Left ventricle myocardium inferior (tissue), 1 donor: ENCODE measurements at places on chromosomes 2 and 18. TPM values are rescaled to one million over a fixed set of nuclear protein-coding genes. Genes with fewer than 3 reads are reported as not detected.

EXOC6B gene
- 139 TPM for total RNA-seq

CABLES1 gene
- 2.7 TPM for total RNA-seq

CCDC150 gene
- total RNA-seq = 0.66 TPM

SLC9A2 gene
- 0.25 TPM for total RNA-seq

VWA3B gene
- total RNA-seq = 0.52 TPM

ACTR3 gene
- total RNA-seq = 108 TPM

- no peak for DNase-seq
Observed at GRCh38 chr2:110858135-110858725, 125.9 kb downstream of the ACOXL start.

GRCh38 chr2:58876126-58876525 is 635.0 kb upstream of the FANCL start:
- DNase-seq = no peak

DNA sequence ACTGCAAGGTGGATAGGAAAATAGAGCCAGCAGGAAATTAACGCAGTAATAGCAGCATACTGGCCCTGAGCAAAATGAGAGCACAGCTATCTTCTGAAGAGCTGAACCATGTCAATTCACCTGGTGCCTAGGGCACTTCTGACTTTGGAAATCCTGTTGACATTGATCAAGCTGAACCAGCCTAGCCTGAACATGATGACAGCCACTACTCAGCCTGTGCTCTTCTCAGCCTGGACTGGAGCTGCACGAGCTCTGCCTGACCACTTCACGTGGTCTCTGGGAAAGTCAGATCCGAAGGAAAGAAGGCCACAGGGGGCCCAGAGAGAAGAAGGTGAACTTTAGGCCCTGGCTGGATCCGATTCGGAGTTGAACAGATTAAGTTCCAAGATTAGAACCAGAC is 421.9 kb downstream of the LPIN1 start:
- no peak for DNase-seq

DNA sequence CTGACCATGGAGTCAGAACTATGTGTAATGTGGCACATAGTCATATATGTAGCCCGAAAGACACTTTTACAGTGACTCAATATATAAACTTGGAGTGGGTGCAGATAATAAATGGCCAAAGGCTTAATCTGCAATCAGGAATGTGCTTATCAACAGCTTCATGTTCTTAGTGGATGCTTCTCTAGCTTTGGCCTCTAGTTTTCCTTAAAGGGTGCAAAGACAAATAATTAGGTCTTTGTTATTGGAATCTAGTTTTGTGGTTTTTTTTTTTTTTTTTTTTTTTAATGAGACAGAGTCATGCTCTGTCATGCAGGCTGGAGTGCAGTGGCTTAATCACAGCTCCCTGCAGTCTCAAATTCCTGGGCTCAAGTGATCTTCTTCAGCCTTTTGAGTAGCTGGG is 625.6 kb downstream of the EPHA4 start:
- no peak for DNase-seq

DNA sequence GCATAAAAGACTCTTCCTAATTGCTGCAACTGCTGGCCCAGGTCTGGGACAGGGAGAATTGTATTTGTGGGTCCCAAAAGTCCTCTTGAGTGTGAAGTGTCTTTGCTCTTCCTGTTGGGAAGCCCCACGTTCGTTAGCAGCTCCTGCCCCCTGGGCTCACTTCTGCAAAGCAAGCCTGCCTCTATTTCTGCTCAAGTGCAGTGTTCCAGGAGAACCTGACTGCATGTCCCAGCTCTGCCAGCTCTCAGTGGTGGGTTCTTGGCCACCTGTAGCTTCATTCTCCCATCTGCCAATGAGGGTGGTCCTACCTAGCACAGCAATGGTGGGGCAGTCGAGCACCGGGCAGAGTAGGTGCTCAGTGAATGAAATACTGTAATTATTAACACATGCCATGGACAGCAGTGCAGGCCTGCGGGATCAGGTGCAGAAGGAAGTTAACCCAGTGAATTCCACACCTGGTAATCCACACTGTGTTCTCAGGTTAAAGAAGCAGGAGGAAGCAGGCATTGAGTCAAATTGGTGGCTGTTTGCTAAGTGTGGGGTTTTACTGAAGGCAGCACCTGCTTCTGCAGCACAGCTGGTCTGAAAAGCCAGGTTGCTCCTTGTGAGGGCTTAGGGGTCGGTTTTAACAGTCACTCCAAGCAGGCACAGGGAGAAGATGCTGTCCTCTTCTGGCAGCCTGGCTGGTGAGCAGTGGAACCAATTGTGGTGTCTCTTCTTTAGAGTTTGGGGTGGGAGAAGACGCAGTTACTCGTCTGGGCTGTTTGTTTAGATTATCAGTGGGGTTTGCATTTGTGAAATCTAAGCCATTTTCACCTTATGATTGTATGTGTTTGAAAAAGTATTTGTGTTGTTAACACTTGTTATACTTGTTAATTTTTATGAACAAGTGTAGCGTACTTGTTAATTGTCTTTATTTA is 54.3 kb downstream of the DGKD start:
- DNase-seq = no peak
